ENCODE measurements at places on chromosomes 11 and 22.

DNA sequence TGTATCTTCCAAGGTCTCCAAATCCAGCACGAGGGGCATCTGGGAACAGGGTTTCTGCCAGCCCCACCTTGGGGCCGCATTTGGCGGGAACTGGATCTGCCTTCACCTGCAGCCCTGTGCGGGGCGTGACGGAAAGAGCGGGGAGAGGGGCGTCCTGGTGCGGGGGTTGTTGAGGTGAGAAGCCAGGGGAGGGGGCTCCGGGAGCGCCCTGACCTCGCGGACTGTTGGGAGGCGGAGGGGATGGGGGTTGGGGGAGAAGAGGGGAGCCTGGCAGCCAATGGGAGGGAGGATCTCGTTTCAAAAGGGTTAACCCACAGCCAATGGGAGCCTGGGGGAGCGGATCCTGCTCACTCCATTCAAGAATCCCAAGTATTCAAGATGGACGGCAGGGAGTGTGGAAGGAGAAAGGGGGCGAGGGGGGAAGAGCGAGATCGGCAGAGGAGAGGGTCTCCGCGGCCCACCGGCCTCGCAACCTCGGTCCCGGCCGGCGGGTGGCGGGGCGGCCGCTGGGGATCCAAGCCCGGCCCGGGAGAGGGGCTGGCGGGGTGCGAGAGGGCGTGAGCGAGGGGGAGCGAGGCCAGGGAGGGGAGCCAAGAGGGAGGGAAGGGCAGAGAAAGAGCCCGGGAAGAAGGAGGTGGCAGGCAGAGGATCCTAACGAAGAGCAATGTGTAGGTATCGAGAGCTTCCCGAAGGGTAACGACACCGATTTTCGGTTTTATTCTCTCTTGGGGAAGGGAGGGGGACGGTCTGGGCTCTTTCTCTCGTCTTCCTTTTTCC, 11.5 kb downstream of the YPEL4 start:
- DNase-seq: no peak

- DNase-seq: no peak
Observed at GRCh38 chr11:72425053-72425980, 9.0 kb downstream of the CLPB start.

DNA sequence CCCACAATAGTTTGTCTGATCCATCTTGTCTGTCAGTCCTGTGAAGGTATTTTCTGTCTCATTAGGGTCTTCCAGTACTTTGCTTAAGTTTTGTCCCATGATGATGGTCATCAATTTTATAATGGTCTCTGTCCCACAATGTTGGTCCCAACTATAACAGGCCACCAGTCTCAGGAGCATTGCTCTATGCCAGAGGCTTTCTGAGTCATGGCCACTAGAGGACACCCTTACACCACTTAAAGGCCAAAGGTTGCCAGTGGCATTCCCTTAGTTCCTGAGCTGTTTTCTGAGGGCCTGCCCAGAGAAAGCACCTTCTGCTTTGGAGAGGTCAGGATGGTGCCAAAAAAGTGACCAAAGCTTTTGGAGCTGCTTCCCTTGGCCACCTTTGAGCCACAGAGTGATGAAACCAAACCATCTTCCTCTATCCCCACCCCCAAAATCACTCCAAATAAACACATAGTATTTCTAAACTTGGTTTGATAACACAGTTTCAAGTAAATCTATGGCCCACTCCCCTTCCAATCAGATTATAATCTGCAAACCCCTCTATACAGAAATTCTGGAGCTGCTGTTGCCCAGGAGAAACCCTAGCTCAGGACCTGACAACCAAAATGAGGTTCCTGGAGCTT, 19.3 kb downstream of the EIF3F start:
- peak; percentile 77 for DNase-seq

- no peak for DNase-seq
Observed at GRCh38 chr22:38180841-38181452, 683 bp downstream of the PLA2G6 start.

DNA sequence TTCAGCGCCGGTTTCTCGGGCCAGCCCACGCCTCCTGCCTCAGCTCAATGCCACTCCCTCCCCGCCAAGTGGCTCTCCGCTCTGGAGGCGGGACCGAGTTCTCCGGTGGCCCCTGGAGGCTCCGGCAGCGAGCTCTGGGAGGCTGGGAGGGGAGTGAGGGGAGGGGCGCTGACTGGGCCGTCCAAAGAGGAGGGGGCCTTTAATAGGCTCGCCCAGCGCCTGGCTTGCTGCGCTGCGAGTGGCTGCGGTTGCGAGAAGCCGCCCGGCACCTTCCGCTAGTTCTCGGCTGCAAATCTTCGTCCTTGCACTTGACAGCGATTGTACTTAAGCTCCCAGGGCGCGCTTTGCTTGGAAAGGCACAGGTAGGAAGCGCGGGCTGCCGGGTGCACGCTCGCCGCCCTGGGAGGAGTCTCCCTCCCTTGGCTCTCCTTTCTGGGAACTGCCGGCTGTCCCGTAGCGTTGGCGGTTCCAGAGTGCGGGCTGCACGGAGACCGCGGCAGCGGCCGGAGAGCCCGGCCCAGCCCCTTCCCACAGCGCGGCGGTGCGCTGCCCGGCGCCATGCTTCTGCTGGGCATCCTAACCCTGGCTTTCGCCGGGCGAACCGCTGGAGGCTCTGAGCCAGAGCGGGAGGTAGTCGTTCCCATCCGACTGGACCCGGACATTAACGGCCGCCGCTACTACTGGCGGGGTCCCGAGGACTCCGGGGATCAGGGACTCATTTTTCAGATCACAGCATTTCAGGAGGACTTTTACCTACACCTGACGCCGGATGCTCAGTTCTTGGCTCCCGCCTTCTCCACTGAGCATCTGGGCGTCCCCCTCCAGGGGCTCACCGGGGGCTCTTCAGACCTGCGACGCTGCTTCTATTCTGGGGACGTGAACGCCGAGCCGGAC, at the start of gene ADAMTS15:
Gene ADAMTS15 (plus strand): TSS at position 230 of the 894 bp plus-strand sequence. CDS start 329 bp downstream, at position 559.
- peak; percentile 88 for DNase-seq

GRCh38 chr22:50694099-50694605, 21.5 kb downstream of the SHANK3 start:
- no peak for DNase-seq

DNA sequence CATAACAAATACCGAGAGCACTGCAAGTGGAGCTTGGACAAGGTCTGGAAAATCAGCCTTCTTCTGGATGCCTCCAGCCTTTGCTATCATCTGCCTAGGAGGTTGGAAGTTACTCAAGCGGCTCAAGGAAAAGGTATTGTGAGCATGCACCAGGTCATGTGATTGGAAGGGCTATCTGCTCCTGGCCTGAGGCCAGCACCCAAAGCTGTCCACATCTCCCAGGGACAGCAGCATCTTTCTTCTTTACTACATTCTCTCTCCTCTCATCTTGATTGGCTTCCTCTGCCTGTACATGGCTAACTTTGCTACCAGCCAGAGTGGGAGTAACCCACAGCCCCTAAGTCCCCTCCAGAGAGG, 44.2 kb upstream of the AMPD3 start:
- no peak for DNase-seq

- no peak for DNase-seq
Observed at GRCh38 chr11:71979094-71979493, 19.6 kb upstream of the IL18BP start.

- no peak for DNase-seq
Observed at GRCh38 chr11:14346303-14346955, 12.6 kb downstream of the RRAS2 start.

- DNase-seq: no peak
Observed at GRCh38 chr11:20003351-20003750, 156.9 kb downstream of the DBX1 start.

GRCh38 chr22:19275513-19275912, 16.0 kb downstream of the CLTCL1 start:
- DNase-seq: no peak

DNA sequence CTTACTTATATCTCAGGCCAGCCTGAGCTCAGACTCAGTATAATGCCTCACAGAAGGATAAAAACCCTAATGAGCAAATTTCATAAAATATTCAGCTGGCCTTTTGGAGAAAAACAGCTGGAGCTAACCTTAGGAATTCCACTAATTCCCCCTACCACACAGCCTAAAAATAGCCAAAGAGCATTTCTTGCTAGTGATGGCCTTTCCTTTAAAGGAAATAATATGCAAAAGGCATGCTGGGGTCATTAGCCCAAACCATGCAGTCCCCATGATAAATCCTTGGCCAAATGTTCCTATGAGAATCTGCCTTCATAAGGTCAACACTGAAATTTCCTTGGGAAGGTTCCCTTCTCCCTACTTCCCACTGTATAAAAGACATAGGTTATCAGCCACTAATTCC, 38.2 kb downstream of the SYTL2 start:
- no peak for DNase-seq

GRCh38 chr11:65181569-65182257, at the start of gene CAPN1:
TSS of gene CAPN1 (plus strand) at chr11:65181928. CDS start at chr11:65182702, 774 bp downstream.
- DNase-seq: peak; percentile 66

DNA sequence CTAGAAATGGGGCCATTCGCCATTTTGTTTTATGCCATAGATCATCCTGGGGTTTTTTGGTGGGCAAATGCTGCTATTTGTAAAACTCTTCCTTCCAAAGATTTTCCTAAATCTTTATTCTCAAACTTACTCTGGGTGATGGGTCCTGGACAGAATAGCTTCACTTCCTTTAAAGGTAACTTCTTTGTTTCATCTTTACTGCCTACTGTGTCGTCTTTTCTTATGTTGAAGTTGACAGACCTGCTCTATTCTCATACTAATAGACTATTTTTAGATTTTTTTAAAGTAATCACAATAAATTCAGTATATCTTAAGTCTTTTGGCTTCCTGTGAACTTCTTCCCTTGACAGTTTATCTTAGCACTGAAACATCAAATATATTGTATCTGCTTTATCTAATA, 98.6 kb downstream of the YAP1 start:
- DNase-seq: no peak

DNA sequence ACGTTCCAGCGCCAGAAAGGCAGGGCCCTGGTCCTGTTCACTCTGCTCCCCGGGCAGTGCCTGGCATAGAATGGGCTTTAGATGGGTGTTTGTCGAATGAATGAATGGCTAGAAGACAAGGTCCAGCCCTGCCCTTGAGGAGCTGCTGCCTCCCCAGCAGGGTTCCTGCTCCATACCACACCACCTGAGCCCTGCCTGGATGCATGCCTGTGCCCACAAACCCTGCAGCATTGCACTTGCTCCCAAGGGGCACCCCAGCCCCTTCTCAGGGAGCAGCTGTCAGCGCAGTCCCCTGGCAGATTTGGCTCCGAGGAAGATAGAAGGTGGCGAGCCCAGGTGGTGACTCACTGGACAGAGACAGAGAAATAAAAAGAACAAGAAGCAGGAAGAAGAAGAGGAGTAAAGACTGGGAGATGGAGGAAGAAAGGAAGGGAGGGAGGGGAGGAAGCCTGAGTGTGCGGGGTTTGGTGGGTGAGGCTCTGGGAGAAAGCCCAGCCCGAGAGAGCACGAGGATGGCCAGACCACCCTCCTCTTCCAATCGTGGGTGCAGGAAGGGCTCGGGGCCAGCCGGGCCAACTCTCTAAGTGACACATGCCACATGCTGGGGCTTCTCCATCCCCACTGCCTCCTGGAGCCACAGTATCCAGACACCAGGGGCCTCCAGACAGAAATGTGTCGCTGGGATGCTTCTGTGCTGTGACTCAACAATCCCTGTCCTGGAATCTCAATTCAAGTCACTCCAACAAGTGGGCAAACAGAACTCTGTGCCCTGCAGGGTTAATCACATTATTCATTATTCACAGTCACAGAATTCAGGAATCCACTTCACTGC, 1474.3 kb downstream of the BRD1 start:
- DNase-seq: no peak

GRCh38 chr22:32880893-32881596, 79.5 kb downstream of the TIMP3 start:
- peak; percentile 53 for DNase-seq

DNA sequence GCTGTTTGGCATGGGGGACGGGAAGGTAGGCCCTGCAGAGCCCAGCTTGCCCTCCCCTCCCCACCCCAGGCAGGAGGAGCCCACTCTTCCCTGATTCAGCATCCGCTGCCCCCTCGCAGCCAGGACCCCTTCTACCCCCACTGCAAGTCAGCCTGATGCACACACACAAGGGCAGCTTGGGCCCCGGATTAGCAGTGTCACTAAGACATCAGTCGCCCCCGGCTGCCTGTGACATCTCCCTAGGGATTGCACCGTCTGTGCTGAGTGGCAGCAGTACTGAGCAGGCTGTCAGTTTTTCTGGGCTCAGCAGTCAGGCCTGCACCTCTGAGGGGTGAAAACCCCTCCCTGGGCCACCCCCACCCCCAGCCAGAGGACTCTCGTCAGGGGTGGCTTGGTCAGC, 30.4 kb upstream of the SYT7 start:
- no peak for DNase-seq

GRCh38 chr11:36211761-36212430, 77.3 kb downstream of the COMMD9 start:
- no peak for DNase-seq

- no peak for DNase-seq
Observed at GRCh38 chr11:396948-397548, 3.0 kb downstream of the PKP3 start.

GRCh38 chr11:68025047-68025446, 5.4 kb upstream of the NDUFS8 start:
- DNase-seq: no peak

GRCh38 chr11:10304495-10305261, at the start of gene ADM:
TSS of gene ADM (plus strand) at chr11:10305073. CDS start at chr11:10305701, 628 bp downstream.
- DNase-seq: peak; percentile 84

GRCh38 chr11:13720940-13721339, 52.5 kb downstream of the FAR1 start:
- no peak for DNase-seq

- no peak for DNase-seq
Observed at GRCh38 chr11:62432695-62433094, 13.9 kb downstream of the SCGB1A1 start.

DNA sequence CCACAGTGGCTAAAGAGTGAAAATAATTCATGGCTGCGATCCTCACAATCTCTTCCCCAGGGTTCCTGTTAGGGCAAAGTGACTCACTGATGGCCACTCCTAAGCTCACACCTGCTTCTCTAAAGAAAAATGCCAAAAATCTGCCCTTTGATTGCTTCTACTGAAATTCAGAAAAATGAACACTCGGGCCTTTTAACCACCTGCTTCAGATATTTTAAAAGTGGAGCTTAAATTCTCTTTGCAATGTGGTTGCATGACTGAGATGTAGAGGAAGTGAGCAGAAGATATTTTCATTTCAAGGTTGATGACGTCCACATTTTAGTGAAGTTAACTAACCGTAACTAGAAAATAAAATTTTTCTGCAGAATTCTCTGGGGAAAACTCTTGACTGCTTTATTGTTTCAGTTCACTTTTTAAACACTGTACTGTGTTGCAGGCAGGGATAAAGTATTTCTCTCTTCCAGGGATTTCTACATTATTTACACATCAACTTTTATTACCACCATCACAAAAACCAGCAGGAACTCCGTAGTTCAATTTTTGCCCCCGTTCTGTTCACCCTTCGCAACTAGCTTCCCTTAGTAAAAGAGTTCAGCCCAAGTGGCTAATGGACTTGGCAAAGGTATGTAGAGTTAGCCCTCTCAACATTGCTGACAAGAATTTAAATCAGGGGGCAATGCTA, 8.5 kb downstream of the RAB30 start:
- no peak for DNase-seq

- DNase-seq: no peak
Observed at GRCh38 chr22:39731481-39731880, 160.9 kb downstream of the CACNA1I start.

- DNase-seq: no peak
Observed at GRCh38 chr11:19407677-19408270, 167.0 kb upstream of the E2F8 start.

GRCh38 chr22:37176464-37177061, 11.5 kb downstream of the C1QTNF6 start:
- no peak for DNase-seq

GRCh38 chr11:128318856-128319474, 268.4 kb downstream of the ETS1 start:
- no peak for DNase-seq
